T-helper 2 cell (primary cell): ENCODE measurements at places on chromosomes 7 and 10.
A peak's percentile ranks its signal among the peaks of the same experiment; 100 is the strongest.

GRCh38 chr7:54664235-54665228 is 94.5 kb downstream of the SEC61G start:
- peak; percentile 17 for DNase-seq

- DNase-seq = peak; percentile 72
These were observed 37.7 kb downstream of the ASB13 start for GRCh38 chr10:5628451-5629302.

DNA sequence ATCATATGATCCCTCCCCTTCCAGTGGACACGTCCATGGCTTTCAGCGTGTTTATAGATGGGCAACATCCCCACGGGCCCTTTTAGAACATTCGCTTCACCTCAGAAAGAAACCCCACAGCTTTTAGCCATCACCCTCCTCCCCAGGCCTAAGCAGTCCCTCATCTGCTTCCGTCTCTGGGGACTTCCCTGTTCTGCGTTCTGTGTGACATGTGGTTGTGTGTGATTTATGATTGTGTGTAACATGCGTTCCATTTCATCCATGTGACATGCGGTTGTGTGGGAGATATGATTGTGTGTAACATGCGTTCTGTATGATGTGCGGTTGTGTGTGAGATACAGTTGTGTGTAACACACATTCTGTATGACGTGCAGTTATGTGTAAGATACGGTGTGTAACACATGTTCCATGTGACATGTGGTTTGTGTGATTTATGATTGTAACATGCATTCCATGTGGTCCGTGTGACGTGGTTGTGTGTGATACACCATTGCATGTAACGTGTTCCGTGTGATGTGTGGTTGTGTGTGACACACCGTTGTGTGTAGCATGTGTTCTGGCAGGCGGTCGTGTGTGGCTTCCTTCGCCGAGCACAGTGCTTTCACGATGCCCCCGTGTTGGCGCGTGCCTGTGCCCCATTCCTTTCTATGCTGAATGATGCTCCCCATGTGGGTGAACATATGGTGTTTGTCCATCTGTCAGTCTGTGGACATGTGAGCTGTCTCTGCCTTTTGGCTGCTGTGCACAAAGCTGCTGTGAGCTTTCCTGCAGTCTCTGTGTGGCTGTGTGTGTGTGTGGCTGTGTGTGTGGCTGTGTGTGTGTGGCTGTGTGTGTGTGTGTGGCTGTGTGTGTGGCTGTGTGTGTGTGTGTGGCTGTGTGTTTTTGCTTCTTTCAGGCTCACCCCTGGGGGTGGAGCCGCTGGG is 26.2 kb downstream of the PWWP2B start:
- no peak for DNase-seq

- DNase-seq = no peak
These were observed 95.4 kb downstream of the IDE start for GRCh38 chr10:92478536-92478935.

DNA sequence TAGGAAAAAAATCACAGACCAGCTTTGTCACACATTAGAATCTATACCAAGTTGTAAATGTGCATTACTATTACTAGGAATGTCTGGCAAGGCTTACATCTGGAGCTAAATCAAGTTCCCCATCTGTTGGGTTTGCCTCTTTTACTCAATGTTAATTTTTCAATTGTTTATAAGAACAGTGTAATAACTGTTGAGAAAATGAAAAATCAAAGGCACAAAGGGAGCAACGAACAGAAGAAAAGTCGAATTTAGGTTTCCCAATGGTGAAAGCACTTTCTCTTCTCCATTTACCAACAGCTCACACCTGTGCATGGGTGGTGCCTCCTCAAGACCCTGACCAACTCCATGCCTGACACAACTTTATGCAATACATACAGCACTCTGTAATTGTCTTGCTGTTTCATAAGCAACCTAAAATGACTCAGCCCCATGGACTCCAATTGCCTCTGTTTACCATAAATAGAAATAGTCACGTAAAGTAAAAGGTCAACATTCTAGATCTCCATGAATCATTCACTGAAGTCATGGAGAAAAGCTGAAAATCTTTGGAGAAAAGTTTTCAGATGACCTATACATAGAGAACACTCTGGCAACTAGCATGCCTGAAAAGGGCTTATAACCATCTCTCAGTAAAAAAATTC is 95.5 kb upstream of the KCNIP2 start:
- DNase-seq = no peak

DNA sequence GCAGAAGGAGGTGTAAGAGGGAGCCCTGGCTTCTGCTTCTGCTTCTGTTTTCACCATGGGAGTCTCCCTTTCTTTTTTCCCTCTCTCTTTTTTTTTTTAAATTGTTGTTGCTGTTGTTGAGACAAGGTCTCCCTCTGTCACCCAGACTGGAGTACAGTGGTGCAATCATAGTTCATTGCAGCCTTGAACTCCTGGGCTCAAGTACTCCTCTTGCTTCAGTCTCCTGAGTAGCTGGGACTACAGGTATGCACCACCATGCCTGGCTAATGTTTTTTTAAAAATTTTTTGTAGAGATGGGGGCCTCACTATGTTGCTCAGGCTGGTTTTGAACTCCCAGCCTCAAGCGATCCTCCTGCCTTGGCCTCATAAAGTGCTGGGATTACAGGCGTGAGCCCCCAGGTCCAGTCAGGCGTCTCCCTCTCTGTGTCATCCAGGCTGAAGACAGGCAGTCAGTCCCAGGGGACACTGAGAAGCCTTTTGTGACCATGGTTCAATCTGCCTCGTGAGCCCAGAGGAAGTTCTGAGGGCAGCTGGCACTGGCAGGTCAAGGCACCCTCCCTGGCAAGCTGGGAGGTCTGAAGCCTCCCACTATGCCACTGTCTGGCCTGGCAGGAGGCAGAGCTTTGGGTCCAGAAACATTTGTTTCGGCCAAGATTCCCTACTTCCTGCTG is 33.6 kb upstream of the NPFFR1 start:
- no peak for DNase-seq

DNA sequence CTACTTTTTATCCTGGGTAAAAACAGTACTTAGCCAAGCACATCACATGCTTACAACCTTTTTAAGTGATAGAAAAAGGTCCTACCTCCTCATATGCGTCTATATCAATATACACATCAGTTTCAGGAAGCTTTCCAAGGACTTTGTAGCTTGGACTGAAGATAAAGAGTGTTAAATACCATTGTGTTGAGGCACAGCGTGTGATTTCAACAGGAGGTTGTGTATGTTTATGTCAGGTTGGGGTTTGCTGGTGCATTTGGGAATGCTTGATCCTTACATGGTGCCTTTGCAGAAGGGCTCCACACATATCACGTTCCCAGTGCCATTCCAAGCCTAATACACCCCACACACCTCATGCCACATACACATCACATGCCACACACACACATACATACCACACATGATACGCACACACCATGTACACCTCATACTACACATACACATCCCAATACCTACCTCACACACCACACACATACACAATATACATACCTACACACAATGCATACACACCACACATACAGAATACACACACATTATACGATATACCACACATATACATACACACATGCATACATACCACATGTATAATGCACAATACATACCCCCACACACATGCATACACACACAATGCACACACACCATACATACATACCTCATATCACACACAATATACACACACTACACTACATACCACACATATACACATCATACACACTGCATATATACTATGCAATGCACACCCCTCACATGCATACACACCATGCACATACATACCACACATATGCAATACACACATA is 33.1 kb downstream of the PSMC2 start:
- DNase-seq = no peak

DNA sequence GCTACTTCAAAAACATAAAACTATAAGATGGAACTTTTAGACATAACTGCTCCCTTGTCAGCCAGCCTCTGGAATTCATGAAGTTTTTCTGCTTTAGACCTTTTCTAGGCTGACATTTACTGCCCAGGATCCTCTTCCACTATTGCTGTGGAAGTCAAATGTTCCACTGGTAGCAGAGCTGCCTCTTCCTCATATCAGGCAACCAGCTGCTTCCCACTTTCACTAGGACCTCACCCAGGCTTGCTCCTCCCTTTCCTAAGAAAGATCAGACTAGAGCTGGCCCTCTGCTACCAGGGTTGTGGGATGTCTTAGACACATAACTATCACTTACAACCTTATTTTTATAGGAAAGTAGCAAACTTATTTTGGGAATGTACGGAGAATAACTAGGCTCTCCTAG is 121.5 kb downstream of the CTTNBP2 start:
- DNase-seq = no peak
